ENCODE measurements at places on chromosomes 11 and 22.

GRCh38 chr22:48676266-48677167 lies 1151.2 kb downstream of the BRD1 start:
- DNase-seq = no peak

DNA sequence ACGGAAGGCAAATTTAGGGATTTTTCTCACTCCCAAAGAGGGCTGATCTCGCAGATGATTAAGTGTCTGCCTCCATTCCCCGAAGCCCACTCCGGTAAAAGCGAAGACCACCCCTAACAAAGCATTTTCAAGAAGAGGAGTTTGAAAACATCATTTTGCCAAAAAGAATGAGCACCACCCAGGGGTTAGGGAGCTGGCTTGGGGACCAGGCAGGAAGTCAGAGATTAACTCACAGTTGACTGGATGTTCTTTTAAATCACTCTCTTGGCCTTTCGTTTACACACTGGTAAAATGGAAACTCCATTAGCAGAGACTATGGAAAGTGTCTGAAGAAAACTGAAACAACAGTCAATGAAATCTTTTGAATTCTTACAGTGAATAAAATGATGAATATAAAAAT lies 7.9 kb upstream of the TRIM44 start:
- no peak for DNase-seq

- DNase-seq = no peak
Observed at GRCh38 chr11:35211952-35212351, 73.0 kb downstream of the CD44 start.

DNA sequence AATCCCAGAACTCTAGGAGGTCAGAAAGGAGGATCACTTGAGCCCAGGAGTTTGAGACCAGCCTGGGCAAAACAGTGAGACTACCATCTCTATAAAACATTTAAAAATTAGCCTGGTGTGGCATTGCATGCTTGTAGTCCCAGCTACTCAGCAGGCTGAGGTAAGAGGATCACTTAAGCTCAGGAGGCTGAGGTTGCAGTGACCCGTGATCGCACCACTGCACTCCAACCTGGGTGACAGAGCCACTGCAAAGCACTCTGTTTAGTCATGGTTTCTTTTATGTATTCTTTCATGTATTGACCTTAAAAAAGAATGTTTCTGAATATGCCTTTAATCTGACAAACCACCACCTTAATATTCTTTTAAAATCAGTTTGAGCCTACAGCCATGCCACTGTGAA lies 52.2 kb downstream of the BIRC2 start:
- DNase-seq = no peak

DNA sequence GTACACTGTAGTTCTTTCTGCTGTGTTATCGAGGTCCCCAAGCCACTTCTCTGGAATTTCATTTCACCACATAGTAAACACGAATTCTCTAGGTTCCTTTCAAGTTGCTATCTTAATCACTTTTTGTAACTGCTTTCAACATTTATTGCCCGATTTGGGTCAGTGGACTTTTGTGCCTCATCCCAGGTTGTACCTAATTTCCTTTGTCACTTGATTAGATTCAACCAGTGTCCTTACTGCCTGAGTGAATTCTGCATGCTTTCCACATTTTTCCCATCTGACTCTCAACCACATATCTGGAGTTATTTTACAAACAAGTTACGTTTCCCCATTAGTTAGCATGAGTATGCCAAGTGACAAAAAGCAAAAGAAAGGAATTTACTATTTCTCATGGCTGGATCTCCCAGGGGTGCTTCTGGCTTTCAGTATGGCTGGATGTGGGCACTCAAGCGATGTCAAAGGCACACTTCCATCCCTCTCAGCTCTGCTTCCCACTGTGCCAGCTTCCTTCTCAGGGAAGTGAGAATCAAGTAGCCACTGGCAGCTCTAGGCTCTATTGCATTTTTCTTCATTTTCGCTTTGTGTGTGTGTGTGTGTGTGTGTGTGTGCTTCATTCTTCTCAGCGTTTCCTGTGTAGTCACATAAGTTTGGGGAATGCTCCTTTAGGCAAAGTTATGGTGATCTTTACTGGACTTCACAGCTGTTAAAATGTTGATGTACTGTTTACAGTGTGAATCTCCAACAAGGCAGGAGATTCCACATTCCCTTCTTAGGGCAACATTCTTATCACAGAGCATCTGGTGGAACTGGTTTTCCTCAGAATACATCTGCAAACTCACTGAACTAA lies 128.9 kb downstream of the DBX1 start:
- DNase-seq = no peak

GRCh38 chr11:115645631-115646317 lies 141.6 kb upstream of the CADM1 start:
- DNase-seq = peak; percentile 20

DNA sequence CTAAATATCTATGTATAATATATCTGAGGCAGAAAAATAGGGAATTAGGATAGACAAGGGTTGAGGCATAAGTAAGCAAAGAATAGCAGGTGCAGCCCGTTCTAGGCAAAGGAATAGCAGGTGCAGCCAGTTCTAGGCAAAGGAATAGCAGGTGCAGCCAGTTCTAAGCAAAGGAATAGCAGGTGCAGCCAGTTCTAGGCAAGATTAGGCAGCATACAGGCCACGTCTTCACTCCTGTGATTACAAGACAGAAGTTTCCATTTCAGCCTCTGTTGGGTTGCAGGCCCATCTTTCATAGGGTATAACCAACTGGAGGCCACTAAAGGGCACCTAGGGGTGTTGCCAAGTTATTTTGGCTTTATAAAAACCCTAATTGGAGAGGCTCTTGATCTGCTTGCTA lies 28.8 kb upstream of the CHORDC1 start:
- DNase-seq = no peak
